Large intestine (tissue), 12 donors: ENCODE measurements at places on chromosomes 7 and 10. TPM values are rescaled to one million over a fixed set of nuclear protein-coding genes. Genes with fewer than 3 reads are reported as not detected.
A peak's percentile ranks its signal among the peaks of the same experiment; 100 is the strongest.

The OR9A2 gene
- polyA plus RNA-seq, result not detected

The SFTPA1 gene
- polyA plus RNA-seq, result not detected

GRCh38 chr7:47329320-47329926 lies 252.5 kb downstream of the TNS3 start:
- DNase-seq, result no peak

- DNase-seq, result no peak
Measured at GRCh38 chr7:584122-584465, 64.4 kb upstream of the PDGFA start.

DNA sequence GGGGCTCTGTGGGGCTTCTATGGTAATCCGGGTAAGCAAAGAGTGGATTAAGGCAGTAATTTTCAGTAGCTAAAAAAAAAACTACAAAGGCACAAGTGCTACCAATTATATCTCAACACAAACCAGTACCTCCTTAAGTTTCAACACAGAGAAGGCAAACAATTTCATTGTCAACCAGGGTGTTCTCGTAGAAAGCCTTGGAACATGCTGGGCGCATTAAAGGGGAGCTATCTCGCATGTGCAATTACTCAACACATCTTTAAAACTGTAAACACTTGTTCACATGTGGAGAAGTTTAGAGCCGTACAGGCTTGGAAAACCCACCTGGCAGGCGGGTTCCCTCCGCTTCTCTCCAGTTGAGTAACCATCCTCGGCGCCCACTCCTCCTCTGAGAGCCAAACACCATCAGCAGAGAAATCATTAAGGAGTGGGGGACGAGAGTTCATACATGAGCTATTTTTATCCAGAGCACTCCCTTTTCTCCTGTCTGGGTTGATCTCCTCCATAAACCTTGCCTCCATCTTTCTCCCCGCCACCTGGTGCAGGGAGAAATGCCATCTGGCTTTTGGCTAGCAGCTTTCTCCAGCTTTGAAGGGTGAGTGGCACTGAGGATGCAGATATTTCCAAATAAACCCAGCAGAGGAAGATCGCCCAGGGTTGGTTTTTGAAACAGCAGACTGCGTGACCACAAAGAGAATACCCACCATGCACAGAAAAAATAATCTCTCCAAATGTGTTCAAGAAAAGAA lies 287.1 kb downstream of the WDR11 start:
- DNase-seq, result no peak

GRCh38 chr10:102291221-102291905 lies 46.0 kb downstream of the GBF1 start:
- peak; percentile 22 for DNase-seq

- no peak for DNase-seq
Measured at GRCh38 chr7:63113713-63114285, 884.9 kb upstream of the ZNF722 start.

GRCh38 chr10:53667063-53667462 lies 894.5 kb upstream of the MBL2 start:
- DNase-seq, result no peak

DNA sequence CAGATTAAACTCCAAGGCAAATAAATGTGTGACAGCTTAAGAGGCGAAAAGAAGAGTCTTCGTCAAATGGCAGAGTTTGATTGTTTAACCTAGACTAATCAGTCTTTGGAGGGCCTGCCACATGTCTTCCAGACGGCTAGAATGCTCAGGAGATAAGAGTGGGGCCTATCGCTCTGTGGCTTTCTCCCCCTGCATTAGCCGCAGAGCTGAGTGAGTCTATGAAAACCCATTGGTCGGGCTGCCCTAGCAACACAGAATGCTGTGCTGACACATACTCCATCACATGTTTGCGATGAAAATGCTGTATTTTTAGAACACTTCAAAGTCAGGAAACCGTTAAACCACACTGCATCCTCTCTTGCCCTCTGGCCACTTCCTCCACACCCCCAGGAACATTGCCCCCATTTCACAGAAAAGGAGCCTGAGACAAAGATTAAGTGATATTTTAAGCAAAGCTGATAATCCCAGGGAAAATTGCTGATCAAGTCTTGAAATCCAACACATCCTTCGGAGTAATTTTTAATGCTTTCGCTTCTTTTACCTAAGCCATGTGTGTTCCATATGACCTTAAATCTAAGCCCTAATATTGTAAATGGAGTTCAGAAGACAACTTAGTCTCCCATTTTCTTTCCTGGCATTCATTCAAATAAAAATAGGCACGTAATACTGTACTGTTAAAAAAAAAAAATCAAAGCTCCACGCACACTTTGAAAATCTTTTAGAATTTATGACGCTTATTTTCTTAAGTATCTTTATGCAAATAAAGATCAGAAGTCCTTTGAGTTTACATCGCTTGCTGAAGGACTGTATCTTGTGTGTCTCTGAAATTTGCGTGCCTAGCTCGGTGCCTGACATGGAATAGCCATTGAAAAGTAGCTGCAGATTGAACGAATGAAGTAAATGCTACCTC lies 161.2 kb downstream of the CELF2 start:
- DNase-seq, result peak; percentile 38

- no peak for DNase-seq
Measured at GRCh38 chr7:985915-986741, 3.1 kb downstream of the CYP2W1 start.

DNA sequence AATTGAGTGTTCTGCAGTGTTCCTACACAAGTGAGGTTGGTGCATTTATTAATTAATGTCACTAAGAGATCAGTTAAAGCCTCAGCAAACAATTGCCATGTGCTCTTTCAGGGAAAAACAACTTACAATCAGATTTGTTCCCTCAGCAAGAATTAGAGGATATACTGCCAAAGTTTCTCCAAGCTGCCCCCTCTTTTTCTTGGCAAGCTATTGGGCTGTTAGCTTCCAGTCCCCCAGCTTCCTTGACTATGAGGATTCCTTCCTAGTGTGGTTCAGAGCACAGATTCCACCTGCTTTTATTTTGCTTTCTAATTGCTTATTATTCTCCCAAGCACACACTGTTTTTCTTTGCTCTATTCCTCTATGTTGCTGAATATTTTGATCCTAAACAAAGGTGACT lies 112.7 kb downstream of the RBM20 start:
- no peak for DNase-seq
